CD4-positive, alpha-beta T cell treated with Interleukin-17A for 4 hours (primary cell): ENCODE measurements at places on chromosomes 11 and 22.
A peak's percentile ranks its signal among the peaks of the same experiment; 100 is the strongest.

GRCh38 chr11:13009476-13009920, 382 bp downstream of the RASSF10 start:
- no peak for DNase-seq

GRCh38 chr11:69730500-69730899, 26.7 kb upstream of the FGF19 start:
- DNase-seq = no peak

DNA sequence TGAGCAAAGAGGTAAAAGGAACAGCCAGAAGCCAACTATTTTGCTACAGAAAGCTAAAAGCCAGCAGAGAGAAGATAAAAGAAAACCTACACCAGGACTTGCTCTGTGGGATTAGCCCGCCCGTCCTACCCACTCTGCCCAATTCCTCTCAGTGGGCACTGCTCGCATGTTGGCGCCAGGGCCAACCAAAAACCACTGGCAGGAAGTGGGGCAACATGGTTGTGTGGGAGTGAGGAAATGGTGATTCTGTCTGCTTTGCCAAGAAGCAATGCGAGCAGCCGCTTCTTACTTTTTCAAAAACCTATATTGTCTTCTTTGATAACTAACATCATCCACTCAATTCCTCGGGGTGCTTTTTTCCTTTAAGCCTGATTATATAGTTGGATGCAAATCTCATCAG, 14.2 kb upstream of the APOA1 start:
- peak; percentile 67 for DNase-seq

GRCh38 chr22:17984114-17984513, 40.2 kb downstream of the MICAL3 start:
- DNase-seq = no peak

GRCh38 chr11:17293311-17293710, 16.8 kb downstream of the NUCB2 start:
- DNase-seq = no peak

- peak; percentile 67 for DNase-seq
These were observed 39.1 kb upstream of the CREB3L1 start for GRCh38 chr11:46238078-46238966.

DNA sequence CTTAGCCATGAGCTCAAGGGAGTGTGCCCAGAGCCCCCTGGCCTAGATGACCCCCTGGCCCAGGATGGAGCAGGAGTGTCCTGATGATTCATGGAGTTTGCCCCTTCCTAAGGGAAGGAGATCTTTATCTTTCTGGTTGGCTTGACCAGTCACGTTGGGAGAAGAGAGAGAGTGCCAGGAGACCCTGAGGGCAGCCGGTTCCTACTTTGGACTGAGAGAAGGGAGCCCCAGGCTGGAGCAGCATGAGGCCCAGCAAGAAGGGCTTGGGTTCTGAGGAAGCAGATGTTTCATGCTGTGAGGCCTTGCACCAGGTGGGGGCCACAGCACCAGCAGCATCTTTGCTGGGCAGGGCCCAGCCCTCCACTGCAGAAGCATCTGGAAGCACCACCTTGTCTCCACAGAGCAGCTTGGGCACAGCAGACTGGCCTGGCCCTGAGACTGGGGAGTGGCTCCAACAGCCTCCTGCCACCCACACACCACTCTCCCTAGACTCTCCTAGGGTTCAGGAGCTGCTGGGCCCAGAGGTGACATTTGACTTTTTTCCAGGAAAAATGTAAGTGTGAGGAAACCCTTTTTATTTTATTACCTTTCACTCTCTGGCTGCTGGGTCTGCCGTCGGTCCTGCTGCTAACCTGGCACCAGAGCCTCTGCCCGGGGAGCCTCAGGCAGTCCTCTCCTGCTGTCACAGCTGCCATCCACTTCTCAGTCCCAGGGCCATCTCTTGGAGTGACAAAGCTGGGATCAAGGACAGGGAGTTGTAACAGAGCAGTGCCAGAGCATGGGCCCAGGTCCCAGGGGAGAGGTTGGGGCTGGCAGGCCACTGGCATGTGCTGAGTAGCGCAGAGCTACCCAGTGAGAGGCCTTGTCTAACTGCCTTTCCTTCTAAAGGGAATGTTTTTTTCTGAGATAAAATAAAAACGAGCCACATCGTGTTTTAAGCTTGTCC, 14.3 kb downstream of the ADORA2A start:
- no peak for DNase-seq

DNA sequence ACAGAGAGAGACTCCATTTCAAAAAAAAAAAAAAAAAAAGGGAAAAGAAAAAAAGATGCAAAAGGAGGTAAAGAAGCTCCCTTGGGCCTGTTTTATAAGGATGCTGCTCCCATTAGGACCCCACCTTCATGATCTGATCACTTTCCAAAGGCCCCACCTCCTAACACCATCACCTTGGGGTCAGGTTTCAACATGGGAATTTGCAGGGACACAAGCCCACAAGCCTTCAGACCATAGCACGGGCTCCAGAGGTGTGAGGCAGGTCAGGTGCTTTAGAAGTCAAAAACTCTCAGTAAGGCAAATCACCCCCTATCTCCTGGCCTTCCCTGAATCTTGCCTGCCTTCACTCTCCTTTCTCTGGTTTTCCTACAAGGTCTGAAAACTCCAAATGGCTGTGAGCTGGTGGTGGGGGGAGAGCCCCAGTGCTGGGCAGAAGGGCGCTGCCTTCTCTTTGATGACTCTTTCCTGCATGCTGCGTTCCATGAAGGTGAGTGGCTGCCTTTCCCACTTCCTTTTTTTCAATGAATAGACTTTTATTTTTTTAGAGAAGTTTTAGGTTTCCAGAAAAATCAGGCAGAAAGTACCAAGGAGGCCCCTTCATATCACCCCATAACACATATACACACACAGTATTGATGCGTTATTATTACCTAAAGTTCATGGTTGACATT, 13.2 kb downstream of the ASPHD2 start:
- DNase-seq = no peak

- DNase-seq = no peak
These were observed 1075.5 kb downstream of the NTM start for GRCh38 chr11:132445859-132446291.

- DNase-seq = no peak
These were observed 1533.5 kb upstream of the RAG2 start for GRCh38 chr11:38131535-38131934.

GRCh38 chr11:58578136-58578634, 678 bp upstream of the ZFP91 start:
- peak; percentile 95 for DNase-seq

GRCh38 chr11:124801636-124802312, 1.6 kb upstream of the MSANTD2 start:
- no peak for DNase-seq

DNA sequence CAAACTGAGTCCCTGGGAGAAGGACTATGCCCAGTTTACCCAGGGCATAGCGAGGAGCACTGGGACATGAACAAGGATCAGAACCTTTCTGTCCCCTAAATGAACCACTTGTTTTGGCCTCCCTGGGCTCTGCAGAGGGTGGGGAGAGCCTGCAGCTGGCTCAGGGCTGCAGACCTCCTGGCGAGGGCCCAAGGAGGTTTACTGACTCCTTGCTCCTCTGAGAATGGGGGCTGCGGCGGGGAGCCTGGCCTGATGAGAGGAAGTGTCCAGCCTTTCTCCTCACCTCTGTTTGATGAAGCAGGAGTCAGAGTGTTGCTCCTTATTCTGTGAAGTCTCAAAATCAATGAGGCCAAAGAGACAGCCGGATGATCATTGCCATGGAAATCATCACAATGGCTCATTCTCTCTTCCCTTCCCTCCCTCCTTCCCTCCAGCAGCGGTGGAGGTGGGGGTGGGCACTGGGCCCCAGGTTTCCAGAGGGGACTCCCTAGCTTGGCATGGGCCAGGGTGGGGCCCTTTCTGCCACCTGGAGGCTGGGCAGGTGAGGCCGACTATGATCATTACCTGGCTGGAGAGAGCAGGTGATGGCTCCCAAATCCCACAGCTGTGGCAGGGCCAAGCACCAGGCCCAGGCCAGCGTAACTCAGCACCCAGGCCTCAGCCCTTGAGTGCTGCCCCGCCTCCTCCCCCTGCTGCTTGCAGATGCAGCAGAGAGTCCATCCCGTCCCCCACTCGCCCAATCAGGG, 169.7 kb downstream of the CEP164 start:
- no peak for DNase-seq

DNA sequence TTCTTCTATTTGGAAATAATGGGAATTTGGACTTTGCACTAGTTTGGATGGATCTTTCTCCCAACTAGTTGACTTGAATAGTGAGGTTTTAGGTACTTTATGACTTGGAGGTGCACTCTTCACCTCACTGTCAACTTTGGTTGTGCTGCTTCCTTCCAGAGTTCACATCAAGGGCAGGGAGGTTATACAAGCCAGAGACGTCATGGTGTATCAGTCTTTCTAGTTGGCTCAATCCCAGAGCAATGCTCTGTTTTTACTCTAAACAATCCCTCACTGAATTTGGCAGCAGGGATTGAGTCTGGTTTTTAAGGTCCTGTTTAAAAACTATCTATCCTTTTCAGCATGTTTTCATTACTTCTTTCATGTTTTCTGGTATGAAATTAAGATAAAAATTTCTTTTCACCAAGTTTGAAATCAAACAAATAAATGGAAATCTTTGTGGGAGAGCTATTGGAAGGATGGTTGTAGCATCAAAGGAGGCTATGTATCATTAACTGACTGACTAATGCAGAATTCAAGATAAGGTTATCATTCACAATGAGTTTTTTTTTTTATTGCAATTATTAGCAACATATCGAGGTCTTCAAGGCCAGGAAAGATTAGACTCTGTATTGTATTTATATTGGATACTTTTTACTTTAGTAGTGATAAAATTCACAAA, 28.0 kb upstream of the ZBED5 start:
- no peak for DNase-seq

GRCh38 chr11:45193695-45194094, 47.3 kb downstream of the PRDM11 start:
- DNase-seq = no peak

DNA sequence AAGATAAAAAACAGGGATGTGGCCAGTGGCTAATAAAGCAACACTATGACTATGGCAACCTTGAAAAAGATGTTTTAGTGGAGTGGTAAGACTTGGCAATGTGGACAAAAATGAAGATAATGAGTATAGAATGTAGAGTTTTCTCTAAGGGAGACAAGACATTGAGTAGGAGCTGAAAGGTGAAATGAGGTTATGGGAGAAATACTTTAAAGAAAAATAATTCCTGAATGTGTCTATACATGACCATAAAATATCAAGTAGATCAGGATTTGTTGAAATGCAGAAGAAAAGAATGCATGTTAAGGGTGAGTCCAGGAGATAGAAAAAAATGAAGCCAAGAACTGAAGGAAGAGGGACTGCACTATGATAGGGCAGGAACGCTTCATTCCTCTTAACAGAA, 101.6 kb upstream of the CARD18 start:
- DNase-seq = no peak
